ENCODE measurements at places on chromosomes 13 and 19. TPM values are rescaled to one million over a fixed set of nuclear protein-coding genes. Genes with fewer than 3 reads are reported as not detected.

SLC10A2 gene
- under 0.01 TPM for total RNA-seq

IGSF23 gene
- not detected for total RNA-seq

METTL21C gene
- total RNA-seq, result 0.41 TPM

NOVA2 gene
- 8.6 TPM for total RNA-seq

TDRD12 gene
- 1.2 TPM for total RNA-seq

TNFSF9 gene
- total RNA-seq, result 2.0 TPM

PLPPR3 gene
- total RNA-seq, result 119 TPM

APLP1 gene
- 214 TPM for total RNA-seq

MKNK2 gene
- 18.3 TPM for total RNA-seq

CELF5 gene
- total RNA-seq, result 50.1 TPM

IGFL2 gene
- total RNA-seq, result 0.82 TPM

VASP gene
- 9.0 TPM for total RNA-seq

DNA sequence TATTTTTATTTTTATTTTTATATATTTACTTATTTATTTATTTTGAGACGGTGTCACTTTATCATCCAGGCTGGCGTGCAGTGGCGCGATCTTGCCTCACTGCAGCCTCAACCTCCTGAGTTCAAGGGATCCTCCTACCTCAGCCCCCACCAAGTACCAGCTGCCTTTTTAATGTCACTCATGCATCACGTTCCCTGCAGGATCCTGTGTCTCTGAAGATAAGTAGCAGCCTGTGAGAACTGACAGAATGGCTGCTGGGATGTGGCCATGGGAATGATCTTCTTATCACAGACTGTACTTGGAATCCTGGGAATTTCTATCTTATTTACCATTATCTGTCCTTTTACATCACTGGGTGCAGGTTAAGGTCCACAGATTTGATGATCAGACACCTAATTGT, 9.2 kb upstream of the ZNF761 start:
- DNase-seq, result no peak

DNA sequence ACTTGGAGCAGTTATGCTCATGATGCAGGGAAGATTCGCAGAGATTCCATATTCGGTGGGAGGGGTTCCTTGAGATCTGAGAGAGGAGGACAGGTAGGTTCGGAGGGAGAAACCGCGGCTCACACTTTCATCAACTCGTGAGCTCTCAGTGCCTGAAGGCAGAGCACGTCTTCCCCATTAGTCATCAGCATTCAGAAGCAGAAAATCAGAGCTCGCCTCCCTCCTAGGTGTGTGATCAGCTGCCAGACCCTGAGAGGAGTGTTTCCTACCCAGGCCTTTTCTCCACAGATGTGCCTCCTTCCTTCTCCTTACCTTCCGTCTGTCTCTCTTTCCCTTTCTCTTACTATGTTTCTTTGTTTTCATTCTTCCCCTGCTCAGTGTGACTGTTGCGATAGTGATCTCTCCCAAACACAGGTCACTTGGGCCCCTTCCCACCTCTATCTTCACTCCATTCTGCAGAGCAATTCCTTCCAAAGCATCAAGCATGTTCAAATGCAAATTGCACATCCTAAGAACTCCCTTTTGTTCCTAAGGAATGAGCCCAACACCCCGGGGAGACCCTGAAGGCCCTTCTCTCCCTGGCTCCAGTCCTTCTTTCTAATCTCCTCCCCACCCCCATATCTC, 389.5 kb downstream of the UQCRFS1 start:
- DNase-seq, result no peak

- DNase-seq, result no peak
Observed at GRCh38 chr19:5988517-5989387, 10.8 kb upstream of the RANBP3 start.

GRCh38 chr19:46892252-46893179, 31.7 kb downstream of the ARHGAP35 start:
- DNase-seq, result no peak

GRCh38 chr19:6733338-6734095, 3.9 kb downstream of the GPR108 start:
- DNase-seq, result no peak

DNA sequence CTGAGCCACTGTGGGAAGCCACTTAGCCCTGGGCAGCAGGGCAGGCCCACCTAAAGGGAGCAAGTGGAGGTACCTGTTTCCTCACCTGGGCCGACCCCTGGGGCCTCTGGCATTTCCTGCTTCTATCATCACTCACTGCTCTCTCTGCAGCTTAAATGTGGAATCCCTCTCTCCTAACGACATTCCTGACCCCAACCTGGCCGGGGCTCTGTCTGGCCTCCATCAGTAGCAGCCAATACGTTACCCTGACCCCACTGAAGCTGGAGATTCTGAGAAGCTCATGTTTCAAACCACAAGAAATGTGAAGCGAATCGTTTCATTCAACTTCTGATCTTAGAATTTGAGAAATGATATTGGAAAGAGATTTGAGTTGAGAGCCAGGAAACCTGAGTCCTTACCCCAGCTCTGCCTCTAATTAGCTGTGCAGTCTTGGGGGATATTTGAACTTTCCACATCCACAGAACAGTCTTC, 39.9 kb downstream of the DOCK9 start:
- no peak for DNase-seq

DNA sequence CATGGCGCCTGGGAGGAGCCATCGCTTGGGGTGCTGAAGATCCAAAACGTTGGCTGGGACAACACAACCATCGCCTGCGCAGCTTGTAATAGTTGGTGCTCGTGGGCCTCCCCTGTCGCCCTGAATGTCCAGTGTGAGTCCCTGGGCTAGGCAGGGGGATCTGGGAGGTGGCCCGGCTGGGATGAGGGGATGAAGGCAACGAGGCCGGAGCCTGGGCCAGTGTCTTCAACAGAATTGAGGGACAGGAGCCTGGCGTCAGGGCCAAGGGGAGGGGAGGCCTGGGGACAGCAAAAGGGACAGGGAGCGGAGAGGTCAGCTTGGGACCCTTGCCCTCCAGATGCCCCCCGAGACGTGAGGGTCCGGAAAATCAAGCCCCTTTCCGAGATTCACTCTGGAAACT, 6.7 kb upstream of the FFAR1 start:
- DNase-seq, result no peak

DNA sequence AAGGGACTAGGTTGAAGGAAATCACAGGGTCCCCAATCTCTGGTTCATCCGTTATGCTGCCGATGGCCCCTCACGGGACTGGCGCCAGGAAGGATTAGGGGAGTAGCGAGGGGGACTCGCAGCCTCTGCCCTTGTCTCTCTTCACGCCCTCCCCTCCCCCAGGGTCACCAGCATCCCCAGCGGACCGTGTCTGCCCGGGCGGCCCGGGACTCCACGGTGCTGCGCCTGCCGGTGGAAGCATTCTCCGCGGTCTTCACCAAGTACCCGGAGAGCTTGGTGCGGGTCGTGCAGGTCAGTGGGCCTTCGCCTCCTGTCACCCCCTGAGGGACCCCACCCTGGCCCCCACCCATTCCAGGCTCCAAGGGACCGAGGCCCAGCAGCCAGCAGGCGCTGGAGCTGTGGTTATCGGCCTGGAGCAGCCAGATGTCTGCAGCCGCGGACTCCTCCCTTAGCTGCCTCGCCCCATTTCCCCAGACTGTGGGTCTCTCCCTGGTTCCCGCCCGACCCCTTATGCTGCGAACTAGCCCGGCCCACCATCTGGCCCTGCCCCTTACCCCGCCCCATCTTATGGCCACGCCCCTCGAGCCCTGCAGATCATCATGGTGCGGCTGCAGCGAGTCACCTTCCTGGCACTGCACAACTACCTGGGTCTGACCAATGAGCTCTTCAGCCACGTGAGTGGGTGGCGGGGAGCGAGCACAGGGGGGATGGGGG, 5.4 kb downstream of the PNPLA6 start:
- no peak for DNase-seq

DNA sequence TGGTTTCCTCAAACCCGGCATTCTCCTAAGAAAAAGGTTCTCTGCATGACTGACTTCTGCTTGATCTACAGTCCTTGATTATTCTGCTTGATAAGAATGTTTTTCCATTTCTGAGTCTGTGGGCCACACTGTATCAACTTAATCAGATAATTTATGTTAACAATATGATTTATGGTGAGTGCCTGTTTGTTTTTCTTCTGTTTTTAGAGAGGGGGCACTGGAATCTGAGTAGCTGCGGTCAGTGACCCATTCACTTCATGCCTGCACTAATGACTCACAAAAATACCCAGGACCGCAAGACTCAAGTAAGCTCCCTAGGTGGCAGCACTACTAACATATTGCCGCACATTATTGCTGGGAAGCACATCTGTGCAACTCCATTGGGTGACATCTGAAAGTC, 542.3 kb upstream of the ATXN8OS start:
- no peak for DNase-seq

- DNase-seq, result no peak
Observed at GRCh38 chr13:113732961-113733950, 25.8 kb upstream of the TMEM255B start.

DNA sequence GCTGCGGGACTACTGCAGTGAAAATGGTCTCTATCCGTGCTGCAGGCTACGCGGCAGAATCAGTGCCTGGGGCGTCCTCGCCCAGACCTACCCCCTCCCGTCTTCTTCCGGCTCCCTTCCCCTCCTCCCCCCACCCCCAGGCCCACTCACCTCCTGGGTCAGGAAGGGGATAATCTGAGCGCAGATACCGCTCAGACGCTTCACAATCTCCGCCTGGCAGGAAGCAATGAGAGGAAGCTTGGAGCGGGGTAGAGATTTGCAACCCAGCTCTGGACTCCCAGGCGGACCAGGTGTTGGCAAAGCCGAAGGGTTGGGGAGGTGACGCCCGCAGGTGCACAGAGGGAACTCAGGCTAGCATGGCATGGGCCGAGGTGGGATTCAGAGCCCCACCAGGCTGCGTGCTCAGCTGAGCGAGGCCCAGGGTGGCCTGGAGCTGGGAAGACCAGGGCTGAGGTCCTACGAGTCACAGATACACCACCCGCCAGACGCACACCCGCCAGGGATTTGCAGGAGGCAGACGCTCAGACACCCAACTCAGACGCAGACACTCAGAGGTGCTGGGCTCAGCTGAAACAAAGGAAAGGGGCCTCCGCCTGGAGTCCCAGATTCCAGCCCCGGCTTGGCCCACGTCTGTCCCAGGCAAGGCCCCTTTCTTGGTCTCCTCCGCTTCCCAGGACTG, 4.1 kb downstream of the TLE2 start:
- no peak for DNase-seq

- DNase-seq, result no peak
Observed at GRCh38 chr13:66655847-66656454, 574.2 kb downstream of the PCDH9 start.

- DNase-seq, result no peak
Observed at GRCh38 chr13:64765636-64766035, 2464.5 kb downstream of the PCDH9 start.

DNA sequence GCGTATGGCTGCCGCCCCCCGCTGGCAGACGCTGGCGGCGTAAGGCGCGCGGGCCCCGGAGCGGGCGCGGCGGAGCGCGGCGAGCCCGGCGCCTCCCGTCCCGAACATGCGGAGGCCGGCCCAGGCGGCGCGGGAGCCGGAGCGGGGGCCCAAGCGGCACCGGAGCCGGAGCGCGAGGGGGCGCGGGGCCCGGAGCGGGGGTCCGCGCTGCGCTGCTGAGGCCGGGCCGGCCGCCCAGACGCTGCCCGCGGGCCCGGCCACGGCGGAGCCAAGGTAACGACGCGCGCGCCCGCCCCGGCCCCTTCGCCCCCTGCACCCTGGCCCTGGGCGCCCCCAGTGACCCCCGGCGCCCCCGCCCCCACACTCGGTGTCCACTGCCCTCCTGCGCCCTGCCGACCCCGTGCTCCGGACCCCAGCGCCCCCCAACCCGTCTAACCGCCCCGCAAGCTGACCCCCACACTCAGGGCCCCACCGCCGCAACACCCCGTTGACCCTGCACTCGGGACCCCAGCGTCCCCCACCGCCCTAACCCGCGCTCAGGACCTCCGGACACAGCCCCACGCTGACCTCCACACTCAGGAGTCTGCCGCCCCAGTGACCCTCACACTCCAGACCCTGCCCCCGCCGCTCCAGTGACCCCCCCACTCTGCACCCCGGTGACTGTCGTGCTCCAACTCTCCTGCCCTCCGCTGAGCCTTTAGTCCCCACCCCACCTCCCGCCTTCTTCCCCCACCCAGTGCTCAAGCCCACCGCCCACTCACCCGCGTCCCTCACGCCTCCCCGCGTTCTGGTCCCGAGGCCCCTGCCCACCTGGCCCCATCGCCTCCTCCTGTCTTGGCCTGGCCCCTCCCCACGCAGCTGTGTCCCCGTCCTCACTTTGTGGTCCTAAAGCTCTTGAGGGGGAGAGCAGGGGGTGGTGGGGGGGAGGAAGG, at the start of gene CSNK1G2:
TSS of gene CSNK1G2 (plus strand) at position 27 of the 932 bp plus-strand sequence. CDS start 28,601 bp downstream, outside the sequence.
- no peak for DNase-seq

DNA sequence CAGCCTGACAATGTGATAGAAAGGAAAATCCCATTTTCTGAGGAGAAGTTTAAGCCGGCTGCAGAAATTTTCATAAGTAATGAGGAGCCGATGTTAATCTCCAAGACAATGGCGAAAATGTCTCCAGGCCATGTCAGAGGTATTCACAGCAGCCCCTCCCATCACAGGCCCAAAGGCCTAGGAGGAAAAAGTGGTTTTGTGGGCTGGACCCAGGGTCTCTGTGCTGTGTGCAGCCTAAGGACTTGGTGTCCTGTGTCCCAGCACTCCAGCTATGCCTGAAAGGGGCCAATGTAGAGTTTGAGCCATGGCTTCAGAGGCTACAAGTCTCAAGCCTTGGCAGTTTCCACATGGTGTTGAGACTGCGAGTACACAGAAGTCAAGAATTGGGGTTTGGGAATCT, 32.9 kb upstream of the GPC6 start:
- DNase-seq, result no peak

- DNase-seq, result no peak
Observed at GRCh38 chr13:42275506-42275905, 3.6 kb downstream of the AKAP11 start.

DNA sequence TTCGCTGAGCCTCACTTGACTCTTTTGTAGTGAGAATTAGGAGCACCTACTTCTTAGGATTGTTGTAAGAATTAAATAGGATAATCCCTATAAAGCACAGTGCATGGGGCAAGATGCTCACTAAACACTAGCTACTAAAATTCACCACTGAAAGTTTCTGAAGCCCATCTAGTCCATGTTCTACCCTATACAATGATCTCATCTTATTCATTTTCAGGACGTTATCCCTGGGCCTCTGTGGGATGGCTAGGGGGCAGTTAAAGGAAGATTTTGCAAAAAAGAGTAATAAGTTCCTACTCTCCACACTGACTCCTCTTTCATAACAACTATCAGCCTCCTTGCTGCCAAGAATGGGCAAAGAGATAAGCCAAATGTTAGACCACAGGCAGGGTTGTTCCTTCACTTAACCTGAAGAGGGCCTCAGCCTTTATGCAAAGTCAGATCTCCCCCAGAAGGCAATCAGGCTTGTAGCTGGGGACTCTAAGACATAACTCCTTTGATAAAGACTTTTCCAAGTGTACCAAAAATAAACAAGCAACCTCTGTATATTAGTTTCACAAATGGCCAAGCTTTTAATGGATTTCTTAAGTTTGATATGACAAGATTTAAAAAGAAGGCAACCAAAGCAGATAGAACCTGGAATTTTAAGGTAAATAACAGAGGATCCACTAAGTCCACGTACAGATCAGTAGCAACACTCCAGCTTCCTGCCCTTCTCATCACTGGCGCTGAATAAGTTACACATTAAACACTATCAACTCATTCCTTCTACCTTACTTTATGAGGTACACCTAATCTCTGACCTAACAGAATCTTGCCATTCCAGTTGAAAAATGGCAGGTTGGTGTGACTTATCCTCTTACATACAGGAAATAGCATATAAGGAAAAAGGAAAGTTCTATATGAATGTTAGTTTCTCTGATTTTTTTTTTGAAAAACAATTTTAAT, 44.4 kb downstream of the ELF1 start:
- no peak for DNase-seq
